NCI-H187 treated with DMSO at 0.1 percent for 48 hours (cell line): ENCODE measurements at places on chromosomes 7 and 10.

- DNase-seq = no peak
Measured at GRCh38 chr10:110022716-110023504, 15.1 kb downstream of the ADD3 start.

DNA sequence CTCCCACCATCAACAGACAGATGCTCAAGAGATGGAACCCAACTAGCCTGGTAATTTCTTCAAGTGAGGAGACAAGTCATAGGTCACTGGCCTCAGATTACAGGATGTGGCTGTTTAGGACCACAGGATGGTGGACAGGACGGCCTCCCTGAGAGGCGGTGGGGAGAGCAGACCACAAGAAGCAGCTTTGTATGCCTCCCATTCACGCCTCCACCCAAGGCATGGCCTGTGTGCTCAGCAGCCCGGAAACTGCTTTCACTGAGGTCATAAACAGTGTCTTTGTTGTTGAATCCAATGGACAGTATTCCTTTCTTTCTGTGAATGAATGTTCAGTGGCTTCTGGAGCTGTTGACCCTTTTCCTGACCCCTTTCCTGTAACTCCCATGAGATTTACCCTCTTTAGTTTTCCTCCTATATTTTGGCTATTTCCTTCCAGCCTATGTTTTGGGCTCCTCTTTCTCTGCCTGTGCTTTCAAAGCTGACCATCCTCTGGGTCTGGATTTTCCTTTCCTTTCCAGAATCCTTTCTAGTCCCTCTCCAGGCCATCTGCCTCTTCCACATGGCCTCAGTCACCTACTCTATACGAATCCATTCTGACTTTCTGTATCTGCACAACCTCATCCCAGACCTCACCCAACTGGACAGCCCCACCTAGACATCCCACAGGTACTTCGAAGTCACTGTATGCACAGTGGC lies 32.4 kb upstream of the INPP5F start:
- no peak for DNase-seq

DNA sequence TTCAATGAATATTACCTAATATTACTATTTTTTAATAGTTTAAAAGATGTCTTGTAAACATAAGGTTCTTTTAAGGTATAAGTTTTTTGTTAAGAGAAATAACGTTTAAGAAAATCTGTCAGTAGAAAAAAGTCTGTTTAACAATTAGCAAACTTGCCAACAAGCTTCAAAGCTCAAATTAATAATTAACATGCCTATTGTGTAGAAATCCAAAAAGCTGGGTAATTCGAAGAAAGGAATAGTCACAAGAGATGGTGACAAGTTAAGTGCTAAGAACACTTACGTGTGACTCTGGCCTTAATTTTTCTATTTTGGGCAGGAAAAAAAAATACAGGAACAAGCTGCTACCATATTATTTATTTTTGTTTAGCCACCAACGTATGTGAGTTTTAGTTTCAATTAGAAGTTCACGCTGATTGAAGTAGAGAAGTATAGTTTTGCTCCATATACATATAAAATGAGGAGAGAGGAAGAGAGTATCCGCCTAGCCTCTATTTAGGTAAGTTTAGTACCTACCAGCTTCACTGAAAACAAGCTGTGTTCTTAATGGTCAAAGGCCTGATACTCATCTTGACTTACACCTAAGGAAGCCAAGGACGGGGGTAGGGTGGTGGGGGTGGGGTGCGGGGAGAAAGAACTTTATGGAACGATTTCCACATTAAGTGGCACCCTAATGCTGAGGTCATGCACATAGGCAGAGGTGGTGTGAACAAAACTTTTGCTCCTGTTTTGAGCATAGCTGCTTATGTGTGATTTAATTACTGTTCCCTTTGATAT lies 43.4 kb upstream of the AGBL3 start:
- no peak for DNase-seq

- DNase-seq = no peak
Measured at GRCh38 chr7:28364082-28364481, 48.2 kb upstream of the CREB5 start.

DNA sequence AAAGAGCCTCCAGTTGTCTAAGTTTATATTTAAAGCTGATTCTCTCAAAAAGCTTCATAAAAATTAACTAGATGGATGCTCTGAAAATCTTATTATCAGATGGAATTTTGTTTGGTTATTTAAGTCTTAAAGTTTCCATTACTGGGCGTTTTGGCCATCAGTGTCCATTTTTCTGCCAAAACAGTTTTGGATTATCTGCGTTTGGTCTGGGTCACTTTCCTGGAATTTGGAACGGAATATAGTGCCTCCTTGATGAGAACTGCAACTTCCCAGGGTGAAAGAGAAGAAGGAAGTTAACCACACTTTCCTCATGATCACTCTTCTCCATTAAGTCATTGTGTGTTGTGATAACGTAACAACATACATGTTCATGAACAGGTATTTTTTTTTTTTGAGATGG lies 764.9 kb upstream of the AUTS2 start:
- DNase-seq = no peak

DNA sequence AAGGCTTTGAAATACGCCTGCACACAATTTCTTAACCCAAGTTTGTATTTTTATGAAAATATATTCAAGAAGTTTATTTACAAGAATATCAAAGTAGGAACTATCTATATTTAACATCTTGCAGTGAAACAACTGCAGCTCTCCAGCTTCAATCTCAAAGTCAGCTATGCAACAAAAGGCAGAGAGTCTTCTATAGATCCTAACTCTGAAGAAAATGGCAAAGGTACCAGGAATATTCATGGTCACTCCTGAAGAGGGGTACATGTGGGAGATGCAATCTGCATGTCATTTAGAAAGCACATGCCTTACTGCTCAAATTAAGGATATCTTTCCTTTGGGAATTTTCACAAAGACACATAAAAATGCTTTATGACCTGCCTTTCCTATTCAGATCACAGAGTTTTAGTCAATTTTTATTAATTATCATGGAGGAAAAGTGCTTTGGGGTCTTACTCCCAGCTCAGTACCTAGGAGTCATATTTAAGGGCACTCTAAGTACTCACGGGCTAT lies 1.5 kb downstream of the ANK3 start:
- no peak for DNase-seq

DNA sequence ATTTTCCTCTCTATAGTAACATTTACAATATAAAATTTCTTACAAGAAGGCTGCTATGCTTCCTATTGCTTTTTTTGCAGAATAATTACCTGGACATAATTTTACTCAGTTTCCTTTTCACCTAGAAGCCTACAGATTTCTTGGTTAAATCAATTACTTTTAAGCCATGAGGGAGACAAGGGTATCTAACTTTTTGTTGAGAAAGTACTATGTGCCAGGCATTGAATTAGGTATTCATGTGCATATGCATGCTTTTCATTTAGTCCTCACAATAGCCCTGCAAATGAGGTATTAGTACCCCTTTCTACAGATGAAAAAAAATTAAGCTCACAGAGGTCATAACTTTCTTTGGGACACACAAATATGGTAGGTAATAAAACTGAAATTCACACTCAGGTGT lies 16.4 kb downstream of the PCGF6 start:
- no peak for DNase-seq

DNA sequence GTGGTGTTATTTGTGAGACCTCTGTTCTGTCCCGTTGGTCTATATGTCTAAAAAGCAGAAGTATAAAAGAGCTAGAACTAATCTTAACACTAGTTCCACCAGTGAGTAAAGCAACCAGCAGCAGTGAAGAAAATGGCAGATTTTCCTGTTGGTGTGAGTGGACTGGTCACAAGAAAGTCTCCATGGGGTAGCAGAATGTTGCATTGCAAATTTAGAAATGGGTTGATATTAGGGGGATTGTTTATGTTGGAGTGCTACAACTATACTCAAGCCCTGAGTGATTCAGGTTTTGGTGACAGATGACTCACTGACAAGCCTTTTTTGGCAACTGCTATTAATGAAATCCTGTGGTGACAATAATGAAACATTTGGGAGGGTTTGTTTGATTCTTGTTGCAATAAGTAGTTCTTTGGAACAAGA lies 5.6 kb downstream of the AVL9 start:
- no peak for DNase-seq
